ENCODE measurements at places on chromosomes 2 and 18.

GRCh38 chr2:176237456-176237855, 31.8 kb upstream of the MTX2 start:
- DNase-seq, result no peak

- DNase-seq, result no peak
Observed at GRCh38 chr2:161650116-161651015, 26.1 kb downstream of the SLC4A10 start.

DNA sequence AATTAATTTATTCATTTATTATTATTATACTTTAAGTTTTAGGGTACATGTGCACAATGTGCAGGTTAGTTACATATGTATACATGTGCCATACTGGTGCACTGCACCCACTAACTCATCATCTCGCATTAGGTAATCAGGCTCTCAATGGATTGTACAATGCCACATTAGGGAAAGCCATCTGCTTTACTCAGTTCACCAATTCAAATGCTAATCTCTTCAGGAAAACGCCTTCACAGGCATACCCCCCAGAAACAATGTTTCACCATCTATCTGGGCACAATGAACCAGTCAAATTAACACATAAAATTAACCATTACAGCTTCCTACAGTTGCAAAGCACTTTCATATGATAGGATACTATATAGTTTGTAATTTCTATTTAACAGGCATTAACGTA, 84.8 kb upstream of the DNAJC10 start:
- DNase-seq, result no peak

GRCh38 chr2:1590596-1591460, 153.5 kb downstream of the PXDN start:
- no peak for DNase-seq

DNA sequence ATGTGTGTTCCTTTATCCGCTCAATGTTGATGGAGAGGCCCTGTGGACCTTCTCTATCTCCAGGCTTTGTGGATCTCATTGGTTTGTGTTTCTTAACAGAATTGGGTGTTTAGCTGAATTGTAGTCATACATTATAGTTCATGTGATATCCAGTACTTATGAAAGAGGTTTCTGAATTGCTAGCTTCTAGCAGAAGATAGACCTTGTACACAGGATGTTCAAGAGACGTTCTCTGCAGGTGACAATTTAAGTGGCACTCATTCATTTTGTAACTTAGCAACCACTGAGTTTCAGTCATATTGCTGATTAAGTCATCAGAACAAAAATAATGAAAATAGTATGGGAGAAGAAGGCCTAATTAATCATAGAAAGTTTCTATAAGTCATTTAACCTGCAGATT, 279.2 kb downstream of the ALPK2 start:
- no peak for DNase-seq

GRCh38 chr2:160252278-160252887, 52.3 kb upstream of the ITGB6 start:
- DNase-seq, result no peak

- no peak for DNase-seq
Observed at GRCh38 chr2:62604336-62604735, 98.3 kb upstream of the TMEM17 start.

GRCh38 chr2:20652141-20652540, 1.2 kb upstream of the HS1BP3 start:
- no peak for DNase-seq

All from stimulated activated CD4-positive, alpha-beta T cell treated with anti-CD3 and anti-CD28 coated beads, Interleukin-2, amount 100 ng/mL, for 24 hours (primary cell).